IMR-90 (cell line): ENCODE measurements at places on chromosomes 12 and 14. TPM values are rescaled to one million over a fixed set of nuclear protein-coding genes. Genes with fewer than 3 reads are reported as not detected.

DNA sequence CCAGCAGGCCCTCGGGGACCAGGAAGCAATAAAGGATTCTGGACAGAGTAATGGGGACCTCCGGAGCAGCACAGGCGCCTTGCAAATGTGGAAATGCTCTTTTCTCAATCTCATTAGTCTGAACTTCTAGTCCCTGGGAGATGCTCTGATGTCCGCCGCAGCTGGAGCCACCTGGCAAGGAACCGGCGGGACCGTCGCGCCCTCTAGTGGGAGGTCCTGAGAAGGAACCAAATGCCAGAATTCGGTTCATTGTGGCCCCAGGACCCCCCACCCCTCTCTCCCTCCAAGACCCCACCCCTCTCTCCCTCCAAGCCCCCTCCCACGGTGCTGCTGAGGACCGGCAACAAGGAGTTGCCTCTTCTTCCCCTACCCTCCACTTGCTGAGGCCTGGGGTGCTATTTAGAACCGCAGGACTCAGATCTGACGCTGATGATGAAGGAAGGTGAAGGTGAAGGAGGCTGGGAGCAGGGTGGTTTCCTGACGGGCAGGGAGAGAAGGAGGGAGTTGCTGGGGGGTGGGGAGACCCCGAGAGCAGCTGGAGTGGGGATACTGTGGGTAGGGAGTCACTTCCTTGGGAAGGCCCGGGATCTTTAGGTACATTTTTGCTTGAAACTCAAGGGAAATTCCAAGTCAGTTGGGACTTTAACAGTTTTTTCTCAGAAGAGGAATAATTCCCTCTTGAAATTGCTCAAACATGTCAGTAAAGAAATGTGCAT, 42.5 kb downstream of the SMIM41 start:
- H3K36me3 ChIP-seq, result no peaks in the 10 kb centered on the region
- no peak overlapping the region for H3K4me3 ChIP-seq
- DNase-seq, result peak; percentile 58
- H3K27me3 ChIP-seq, result peaks cover 5% of the 10 kb centered on the region
- no peaks in the 10 kb centered on the region for H3K4me1 ChIP-seq

DNA sequence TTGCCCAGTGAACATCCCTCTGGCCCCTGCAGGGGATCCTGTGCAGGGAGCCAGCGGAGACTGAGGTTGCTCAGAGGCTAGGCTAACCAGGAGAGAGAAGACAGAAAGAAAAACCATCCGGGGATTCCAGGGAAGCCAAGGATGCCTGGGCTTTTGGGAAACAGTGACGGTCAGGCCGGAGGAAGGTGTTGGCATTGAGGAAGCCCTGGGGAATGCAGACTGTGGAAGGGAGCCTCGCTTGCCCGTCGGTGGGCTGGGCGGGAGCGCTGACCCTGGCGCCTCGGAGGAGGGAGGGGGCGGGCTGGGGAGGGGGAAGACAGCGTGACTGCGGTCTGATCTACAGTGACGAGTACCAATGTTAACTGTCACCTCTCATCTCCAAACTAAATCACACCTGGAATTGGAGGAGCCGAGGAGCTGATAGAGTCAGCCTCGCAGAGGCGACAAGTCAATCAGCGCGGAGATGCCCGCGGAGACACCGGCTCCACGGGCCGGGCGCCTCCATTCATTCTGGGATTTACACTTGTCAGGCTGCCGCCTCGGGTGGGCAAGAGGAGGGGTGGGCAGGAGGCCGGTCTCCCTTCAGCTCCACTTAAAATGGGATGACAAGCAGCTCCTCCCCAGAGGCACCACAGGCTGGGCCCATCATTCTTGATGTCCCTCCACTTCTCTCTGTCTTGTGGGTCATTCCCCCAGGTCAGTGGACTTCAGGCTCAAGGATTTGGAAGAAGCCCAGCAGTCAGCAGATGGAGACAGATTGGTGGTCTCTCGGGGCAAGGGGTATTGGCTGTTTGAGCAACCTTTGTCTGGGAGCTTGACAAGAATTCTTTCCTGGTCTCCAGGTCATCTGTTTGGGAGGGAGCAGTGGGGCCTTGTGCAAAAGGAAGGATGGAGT, 20.4 kb upstream of the GPATCH2L start:
- H3K36me3 ChIP-seq, result no peaks in the 10 kb centered on the region
- no peak overlapping the region for H3K27ac ChIP-seq
- no peak for DNase-seq
- peaks cover 18% of the 10 kb centered on the region for H3K27me3 ChIP-seq
- no peaks in the 10 kb centered on the region for H3K4me1 ChIP-seq

- peaks cover 6% of the 10 kb centered on the region for H3K4me1 ChIP-seq
- H3K27ac ChIP-seq, result no peak overlapping the region
These were observed 12.8 kb downstream of the SH2B3 start for GRCh38 chr12:111418594-111418880.

DNA sequence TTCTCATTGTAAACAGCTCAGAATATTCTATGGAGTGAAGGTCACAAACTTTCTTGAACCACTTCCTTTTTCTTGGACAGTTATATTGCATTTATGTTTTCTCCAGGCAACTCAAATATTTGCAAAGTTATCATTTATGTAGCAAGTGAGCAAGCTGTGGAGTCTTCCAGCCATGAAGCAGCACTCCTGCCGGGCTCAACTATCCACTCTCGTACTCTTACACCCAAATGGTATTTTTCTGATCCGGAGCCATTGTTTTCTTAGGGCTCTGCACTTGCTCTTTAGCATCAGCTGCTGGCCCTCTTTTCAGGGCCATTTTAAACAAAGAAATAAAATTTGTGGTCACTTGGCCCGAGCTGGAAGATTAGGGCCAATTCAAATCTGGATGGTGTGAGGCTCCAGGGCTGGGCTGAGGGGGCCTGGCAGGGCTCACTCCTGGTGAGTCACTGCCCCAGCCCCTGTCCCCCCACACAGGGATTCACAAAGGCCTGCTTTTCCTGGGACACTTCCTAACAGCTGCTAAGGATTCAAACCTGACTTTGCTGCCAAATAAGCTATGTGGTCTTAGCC, 19.7 kb downstream of the SYNE3 start:
- H3K4me3 ChIP-seq, result no peak overlapping the region
- H3K27me3 ChIP-seq, result no peaks in the 10 kb centered on the region
- H3K36me3 ChIP-seq, result no peaks in the 10 kb centered on the region
- H3K4me1 ChIP-seq, result peaks cover 30% of the 10 kb centered on the region

GRCh38 chr12:25186038-25186787, 8.7 kb downstream of the DNAI7 start:
- H3K27me3 ChIP-seq, result no peaks in the 10 kb centered on the region
- no peak for DNase-seq
- no peak overlapping the region for H3K4me3 ChIP-seq
- no peaks in the 10 kb centered on the region for H3K36me3 ChIP-seq
- peaks cover 3% of the 10 kb centered on the region for H3K4me1 ChIP-seq

DNA sequence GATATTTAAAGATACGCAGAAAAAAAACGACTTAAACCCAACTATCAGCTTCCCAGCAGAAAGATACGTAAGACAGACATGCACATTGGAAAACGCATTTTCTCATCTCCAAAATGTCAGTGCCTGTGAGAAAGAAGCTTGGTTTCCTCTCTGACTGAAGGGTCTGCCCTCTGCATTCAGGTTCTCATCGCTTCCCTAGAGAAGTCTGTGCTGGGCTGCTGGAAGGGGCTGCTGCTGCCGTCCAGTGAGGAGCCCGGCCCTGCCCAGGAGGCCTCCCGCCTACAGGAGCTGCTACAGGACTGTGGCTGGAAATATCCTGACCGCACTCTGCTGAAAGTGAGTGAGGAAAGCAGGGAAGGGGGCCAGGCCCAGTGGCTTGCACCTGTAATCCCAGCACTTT, 4.7 kb upstream of the PFDN5 start:
- DNase-seq, result peak; percentile 66
- no peaks in the 10 kb centered on the region for H3K27me3 ChIP-seq
- peaks cover 25% of the 10 kb centered on the region for H3K4me1 ChIP-seq
- H3K36me3 ChIP-seq, result no peaks in the 10 kb centered on the region; the same call in 1 of the 2 replicates
- no peak overlapping the region for H3K4me3 ChIP-seq

- DNase-seq, result no peak
- H3K27me3 ChIP-seq, result no peaks in the 10 kb centered on the region
- no peaks in the 10 kb centered on the region for H3K36me3 ChIP-seq
- H3K27ac ChIP-seq, result no peak overlapping the region
- 0 out of 2 replicates have a peak, but pooled peaks cover 1% of the 10 kb centered on the region for H3K4me1 ChIP-seq
- no peak overlapping the region for H3K4me3 ChIP-seq
These were observed 191.9 kb downstream of the STXBP6 start for GRCh38 chr14:24858052-24858451.

PTPN6 gene
- under 0.01 TPM in 1 of 2 replicates, not detected in the other for total RNA-seq

PPP1R1A gene
- total RNA-seq, result not detected in 2 replicates

HEBP1 gene
- 14.7 and 18.8 TPM in 2 replicates for total RNA-seq

SLC38A4 gene
- total RNA-seq, result 2.3 and 2.8 TPM in 2 replicates

IGF1 gene
- total RNA-seq, result under 0.01 and 0.28 TPM in 2 replicates

ABCD2 gene
- total RNA-seq, result not detected in 2 replicates

TMEM106C gene
- 63.9 and 72.1 TPM in 2 replicates for total RNA-seq

RPGRIP1 gene
- not detected in 2 replicates for total RNA-seq
